Activated CD4-positive, alpha-beta T cell treated with anti-CD3 and anti-CD28 coated beads, Interleukin-2, amount 50 U/mL, for 48 hours (primary cell): ENCODE measurements at places on chromosomes 1 and 21.

DNA sequence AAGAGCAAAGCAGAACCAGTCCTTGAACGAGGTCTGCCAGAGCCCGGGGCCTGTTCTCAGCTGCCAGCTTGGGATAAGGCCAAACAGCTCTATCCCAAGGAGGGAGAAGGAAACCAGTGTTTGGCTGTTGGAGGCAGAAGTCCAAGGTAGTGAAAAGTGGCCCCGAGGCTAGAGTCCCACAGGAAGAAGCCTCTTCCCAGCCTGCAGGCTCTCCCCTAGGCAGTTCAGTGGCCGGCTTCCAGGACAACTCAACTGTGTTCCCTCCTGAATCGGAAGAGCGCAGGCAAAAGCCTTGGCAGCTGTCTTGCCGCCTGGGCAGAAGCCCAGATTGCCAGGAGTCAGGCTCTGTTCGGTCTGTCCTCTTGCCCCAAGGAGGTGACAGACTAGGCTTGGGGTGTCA is 19.3 kb downstream of the QSOX1 start:
- DNase-seq: no peak

GRCh38 chr1:1040004-1040991 is 20.4 kb downstream of the AGRN start:
- DNase-seq: peak; percentile 72

DNA sequence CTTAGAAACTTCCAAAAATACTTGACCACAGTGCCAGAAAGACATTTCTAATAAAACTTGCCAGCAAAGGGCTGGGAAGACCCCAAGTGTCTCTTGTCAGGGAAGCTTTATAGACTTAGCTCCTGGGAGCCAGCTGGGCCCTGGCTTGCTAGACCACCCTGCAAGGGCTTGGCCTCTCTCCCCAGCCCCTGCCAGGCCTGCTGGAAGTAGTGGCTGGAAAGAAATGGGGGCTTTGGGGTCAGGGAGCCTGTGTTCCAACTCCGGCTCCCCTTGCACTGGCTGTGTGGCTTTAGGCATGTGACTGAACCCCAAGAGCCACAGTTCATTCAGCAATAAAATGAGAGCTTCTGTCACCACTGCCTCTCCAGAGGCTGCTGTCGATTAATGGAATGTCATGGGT is 31.1 kb downstream of the H3-3A start:
- no peak for DNase-seq

- no peak for DNase-seq
Observed at GRCh38 chr1:245622332-245623014, 467.7 kb downstream of the KIF26B start.

DNA sequence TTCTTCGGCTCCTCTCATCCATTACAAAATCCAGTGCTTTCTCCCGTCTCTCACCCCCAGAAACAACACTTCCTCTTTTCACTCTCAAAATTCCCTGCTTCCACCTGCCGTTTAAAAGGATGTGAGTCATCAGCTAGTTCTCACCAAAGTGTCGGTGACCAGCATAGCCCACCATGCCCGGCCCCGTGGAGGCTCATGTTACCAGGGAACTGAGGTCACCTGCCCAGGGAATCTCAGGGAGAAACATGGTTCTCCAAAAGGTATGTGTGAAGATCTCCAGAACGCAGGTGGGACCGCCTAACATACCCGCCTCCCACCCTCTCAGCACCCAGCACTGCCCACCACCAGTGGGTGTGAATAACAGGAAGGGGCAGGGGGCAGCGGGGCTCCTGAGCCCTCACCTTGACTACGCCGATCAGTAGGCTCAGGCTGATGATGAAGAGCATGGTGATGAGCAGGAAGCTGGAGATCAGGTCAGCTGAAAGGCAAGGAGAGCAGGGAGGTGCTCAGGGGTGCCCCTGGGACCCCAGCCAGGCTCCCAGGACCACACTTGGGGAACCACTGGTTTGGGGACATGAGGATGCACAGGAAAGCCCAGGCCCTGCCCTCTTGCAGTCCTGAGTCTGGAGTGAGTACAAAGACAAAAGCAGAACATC is 16.2 kb downstream of the LAPTM5 start:
- no peak for DNase-seq

- DNase-seq: no peak
Observed at GRCh38 chr1:5887971-5888361, 104.3 kb downstream of the NPHP4 start.

GRCh38 chr1:240399381-240399780 is 212.6 kb downstream of the GREM2 start:
- no peak for DNase-seq

DNA sequence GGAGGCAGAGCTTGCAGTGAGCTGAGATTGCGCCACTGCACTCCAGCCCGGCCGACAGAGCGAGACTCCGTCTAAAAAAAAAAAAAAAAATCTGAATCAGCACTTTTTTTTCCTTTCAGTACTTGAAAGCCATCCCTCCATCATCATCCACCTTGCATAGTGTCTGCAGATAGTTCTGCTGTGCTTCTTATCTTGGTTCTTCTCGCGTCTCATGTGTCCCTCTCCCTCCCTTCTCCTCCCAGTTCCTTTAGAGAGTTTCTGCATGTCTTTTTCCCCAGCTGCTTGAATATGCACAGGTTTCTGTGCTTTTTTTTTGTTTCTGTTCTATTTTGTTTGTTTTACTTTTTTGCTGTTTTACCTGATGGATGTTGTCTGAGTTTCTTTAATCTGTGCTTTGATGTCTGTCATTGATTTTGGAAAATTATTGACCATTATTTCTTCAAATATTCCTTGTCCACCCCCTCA is 3.9 kb upstream of the COL18A1 start:
- DNase-seq: no peak
